ENCODE measurements at places on chromosomes 1 and 21.

- DNase-seq: no peak
These were observed 945 bp upstream of the WNT9A start for GRCh38 chr1:227948493-227949260.

DNA sequence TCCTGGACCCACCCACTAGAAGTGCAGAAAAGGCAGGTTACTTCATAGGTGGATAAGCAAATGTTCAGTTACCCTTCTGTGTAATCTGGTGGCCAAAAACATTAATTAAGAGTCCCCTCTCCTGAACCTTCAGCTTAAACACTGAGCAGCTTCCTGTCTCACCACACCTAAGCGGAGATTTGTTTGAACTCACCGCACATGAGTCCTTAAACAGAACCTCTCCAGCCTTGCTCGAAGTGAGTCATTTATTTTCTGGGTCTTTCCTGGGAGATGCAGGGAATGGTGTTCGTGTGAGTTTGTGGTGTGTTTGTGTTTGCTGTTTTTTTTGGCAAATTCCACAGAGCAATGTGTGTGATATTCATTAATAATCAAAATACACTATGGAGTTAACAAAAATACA is 7.6 kb upstream of the FNBP1L start:
- DNase-seq: no peak

- no peak for DNase-seq
These were observed 59.6 kb downstream of the XPR1 start for GRCh38 chr1:180691322-180691913.

- DNase-seq: no peak
These were observed at the start of gene SNX7 for GRCh38 chr1:98661544-98662355. TSS of gene SNX7 (plus strand) at chr1:98661721. CDS start at chr1:98661732, 11 bp downstream.

GRCh38 chr21:41957991-41958766 is 4.4 kb upstream of the C2CD2 start:
- no peak for DNase-seq

- DNase-seq: no peak
These were observed 641 bp upstream of the CFAP107 start for GRCh38 chr1:12745126-12745991.

DNA sequence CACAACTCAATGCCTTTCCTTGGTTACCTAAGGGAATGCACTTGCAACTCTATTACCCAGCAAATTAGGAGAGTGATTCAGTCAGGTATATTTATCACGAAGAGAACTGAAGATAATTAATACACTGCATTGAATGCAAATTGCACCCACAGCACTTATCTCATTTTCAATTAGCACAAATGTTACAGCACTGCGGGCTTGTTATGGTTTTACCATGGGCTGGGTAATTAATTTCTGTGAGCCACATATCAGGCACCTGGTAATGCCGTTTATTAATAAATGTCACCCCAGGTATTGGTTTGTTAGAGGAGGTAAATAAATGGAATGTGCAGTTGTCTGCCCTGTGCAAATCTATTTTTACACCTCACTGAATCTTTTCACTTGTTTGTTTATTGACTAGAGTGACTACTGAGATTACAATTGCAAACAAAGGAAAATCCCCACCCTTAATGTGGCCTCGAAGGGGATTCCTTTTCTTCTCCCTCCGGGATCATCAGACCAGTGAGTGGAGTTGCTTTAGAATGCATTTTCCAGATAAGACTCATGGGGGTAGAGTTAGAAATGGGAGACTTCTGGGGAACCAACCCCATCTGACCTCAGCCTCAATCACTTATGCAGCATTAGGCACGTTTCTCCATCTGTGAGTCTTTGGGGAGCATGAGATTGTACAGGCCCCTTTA is 269.3 kb downstream of the RPS6KC1 start:
- no peak for DNase-seq

DNA sequence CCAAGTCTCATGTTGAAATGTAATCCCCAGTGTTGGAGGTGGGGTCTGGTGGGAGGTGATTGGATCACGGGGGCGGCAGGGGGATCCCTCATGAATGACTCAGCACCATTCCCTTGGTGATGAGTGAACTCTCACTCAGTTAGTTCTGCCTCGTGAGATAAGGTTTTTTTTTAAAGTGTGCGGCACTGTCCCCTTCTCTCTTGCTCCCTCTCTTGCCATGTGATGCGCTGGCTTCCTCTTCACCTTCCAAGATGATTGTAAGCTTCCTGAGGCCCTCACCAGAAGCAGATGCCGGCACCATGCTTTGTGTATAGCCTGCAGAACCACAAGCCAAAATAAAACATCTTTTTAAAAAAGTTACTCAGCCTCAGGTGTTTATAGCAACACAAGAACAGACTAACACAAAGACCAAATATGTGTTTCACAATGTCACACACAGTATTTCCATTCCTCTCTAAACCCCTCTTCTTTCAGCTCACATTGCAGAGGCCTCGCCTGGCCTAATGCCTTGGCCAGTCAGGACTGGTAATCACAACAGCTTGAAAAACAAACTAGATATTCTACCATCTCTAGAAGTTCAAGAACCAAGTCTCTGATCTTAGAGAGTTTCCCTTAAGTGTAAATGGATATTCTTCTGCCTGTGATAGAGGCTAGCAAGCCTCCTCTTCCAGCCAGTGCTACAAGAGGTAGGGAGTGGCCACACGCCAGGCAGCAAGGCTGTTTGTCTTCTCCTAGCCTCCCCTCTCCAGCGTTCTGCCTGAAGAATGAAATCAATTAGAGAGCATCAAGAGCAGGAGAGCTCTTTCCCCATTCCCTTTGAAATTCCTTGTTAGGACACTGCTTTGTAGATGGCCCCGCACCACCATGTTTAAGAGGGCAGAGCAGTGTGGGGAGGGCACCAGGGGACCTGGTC is 19.6 kb upstream of the RAP1A start:
- DNase-seq: no peak

- no peak for DNase-seq
These were observed 30.0 kb upstream of the S100A7 start for GRCh38 chr1:153490272-153491051.

- no peak for DNase-seq
These were observed 225.7 kb downstream of the TOMM20 start for GRCh38 chr1:234902774-234903547.

DNA sequence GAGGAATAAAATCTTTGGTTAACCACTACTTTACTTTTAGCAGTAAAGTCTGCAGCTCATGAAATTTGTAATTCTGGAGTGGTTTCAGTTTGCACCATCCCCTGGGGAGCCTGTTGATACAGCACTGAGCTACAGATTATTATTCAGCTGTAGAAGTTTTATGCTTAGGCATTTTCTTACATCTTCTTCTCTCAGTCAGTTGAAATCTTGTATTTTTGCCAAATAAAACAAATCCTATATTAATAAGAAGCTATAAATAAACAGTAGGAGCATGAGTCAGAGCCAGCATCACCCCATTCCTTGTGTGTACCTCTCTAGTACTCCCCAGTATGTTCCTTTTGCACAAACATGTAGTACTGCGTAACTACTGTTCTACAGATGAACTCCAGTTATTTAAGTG is 118.9 kb downstream of the ATF6 start:
- DNase-seq: no peak

GRCh38 chr1:62325681-62326080 is 6.4 kb upstream of the KANK4 start:
- no peak for DNase-seq

- DNase-seq: no peak
These were observed 83.5 kb upstream of the BCAR3 start for GRCh38 chr1:93765099-93765498.

GRCh38 chr1:64830030-64830651 is 85.3 kb downstream of the RAVER2 start:
- no peak for DNase-seq

- DNase-seq: no peak
These were observed 3.4 kb upstream of the TEX35 start for GRCh38 chr1:178509414-178510007.

- no peak for DNase-seq
These were observed 80.8 kb downstream of the PIK3CD start for GRCh38 chr1:9732123-9732971.

DNA sequence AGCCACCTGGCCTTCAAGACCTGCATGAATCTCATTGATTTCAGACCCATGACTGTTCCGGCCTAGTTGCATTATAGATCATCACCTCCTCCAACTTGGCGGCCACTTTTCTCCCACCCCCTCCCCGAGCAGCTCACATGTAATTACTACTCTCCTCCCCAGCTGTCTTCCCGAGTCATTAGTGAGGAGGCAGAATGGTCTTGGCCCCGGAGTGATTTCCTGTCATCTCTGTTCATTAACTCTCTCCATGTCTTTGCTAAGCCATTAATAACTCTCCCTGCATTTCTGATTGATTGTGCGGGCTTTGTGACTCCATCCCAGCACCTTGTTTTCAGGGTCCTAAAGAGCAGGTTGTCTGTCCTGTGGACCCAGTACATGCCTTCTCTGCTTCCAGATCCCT is 75.6 kb upstream of the CNTN2 start:
- no peak for DNase-seq

GRCh38 chr1:201644197-201644596 is 105.3 kb downstream of the NAV1 start:
- no peak for DNase-seq

DNA sequence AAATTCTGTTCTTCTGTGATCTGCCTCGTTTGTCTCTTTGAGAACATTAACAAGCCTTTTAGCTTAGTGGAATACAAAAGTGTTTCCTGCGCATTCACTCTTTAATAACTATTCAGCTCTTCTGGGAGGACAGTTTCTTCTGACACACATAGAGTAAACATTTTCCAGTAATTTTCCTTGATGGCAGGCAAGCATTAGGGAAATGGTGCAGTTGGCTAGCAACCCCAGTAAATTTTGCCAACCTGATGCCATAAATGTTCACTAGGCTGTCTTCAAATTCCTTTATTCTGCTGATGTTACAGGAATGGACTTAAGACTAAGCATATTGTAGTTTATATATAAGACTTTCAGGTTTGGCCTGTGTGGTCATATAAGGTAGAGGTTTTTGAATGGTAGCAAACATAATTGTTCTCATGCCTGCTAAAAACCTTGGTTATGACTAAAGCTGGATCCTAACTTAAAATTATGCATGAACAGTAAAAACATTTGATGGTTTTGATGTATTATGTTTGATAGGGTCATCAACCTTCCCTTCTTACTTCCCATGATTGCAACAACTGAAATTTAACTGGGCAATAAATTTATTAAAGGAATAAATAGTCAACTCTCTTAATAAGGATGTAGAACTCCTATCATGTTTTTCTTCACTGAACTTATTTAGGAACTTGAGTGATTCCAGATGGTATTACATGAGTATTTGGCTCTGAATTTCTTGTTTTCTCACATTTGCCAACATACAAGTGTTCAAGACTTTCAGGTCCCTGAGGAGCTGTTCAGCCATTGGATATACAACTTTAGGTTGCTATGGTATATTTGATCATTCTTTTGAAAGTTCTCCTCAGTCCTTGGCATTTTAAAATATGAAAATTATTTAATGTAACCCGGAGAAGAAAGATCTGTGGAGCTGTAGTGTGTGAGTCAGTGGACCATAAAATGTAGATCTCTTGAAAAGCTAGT is 223.4 kb downstream of the FMN2 start:
- no peak for DNase-seq

DNA sequence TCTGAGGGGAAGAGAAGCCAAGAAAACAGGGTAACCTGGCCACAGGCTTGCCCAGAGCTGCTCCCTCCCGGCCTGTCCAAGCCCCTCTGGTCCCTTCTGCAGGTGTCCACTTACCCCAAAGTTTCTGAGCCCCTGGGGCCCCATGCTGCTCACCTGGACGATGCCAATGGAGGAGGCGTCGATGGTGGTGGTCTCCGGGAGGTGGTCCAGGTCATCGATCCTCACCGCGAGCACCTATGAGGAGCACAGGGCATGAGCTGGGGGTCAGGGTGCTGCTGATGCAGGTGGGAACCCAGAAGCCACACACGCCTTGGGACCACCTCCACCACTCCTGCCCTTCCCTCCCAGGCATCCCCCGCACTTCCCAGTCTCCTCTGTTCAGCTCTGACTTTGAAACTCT is 37.5 kb upstream of the RIPK4 start:
- DNase-seq: no peak

DNA sequence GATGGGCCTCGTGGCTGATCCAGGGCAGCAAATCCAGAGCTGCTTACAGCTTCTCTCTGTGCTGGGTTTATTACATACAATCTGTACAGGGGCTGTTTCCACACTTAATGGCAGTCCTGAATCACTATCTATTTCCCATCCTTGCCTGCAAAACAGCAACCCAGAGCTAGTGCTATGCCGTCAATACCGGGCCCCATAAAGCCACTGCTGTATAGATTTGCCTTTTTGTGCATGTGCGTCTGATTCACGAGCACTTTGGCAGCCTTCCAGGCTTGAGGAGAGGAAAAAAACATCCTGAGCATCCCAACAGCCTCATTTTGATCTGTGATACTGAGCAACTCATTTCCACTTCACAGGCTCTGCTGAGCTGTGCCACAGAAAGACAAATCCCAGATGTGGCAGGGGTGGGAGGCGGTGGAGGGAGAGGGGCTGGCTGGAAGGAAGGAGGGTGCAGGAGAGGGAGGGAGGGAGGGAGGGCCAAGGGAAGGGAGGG is 65.2 kb upstream of the TARBP1 start:
- DNase-seq: no peak

- DNase-seq: no peak
These were observed 532.3 kb upstream of the USP24 start for GRCh38 chr1:55747408-55747841.

GRCh38 chr1:201482755-201483154 is 13.8 kb upstream of the PHLDA3 start:
- no peak for DNase-seq

GRCh38 chr21:37461479-37461878 is 94.9 kb downstream of the DYRK1A start:
- DNase-seq: no peak

- DNase-seq: no peak
These were observed 656.4 kb downstream of the LTN1 start for GRCh38 chr21:28336314-28336713.

DNA sequence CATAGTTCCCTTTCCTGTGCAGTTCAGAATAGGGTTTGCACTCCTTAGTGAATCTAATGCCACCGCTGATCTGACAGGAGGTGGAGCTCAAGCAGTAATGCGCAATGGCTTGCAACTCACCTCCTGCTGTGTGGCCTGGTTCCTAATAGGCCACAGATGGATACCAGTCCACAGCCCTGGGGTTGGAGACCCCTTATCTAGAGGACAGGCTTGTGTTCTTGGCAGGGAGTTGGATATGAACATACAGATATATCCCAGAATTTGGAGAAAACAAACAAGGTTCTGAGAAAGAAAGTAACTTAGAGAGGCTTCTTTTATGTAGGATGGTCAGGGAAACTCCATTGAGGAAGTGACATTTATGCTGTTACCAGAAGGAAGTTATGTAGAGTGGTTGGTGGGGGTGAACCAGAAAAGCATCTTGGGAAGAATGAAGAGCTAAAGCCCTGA is 5.1 kb upstream of the PTPRC start:
- DNase-seq: no peak

All from stimulated activated CD8-positive, alpha-beta memory T cell treated with anti-CD3 and anti-CD28 coated beads, Interleukin-4, amount 100 ng/mL, for 4 hours (primary cell).